ENCODE measurements at places on chromosomes 6 and 20. TPM values are rescaled to one million over a fixed set of nuclear protein-coding genes. Genes with fewer than 3 reads are reported as not detected.

- no peaks in the 10 kb centered on the region for H3K27me3 ChIP-seq
- no peaks in the 10 kb centered on the region for H3K36me3 ChIP-seq
- H3K4me3 ChIP-seq: no peak overlapping the region
- no peak for DNase-seq
Measured at GRCh38 chr20:40336533-40336932, 352.5 kb downstream of the MAFB start.

- peaks cover 23% of the 10 kb centered on the region for H3K4me1 ChIP-seq
- peaks cover 9% of the 10 kb centered on the region for H3K36me3 ChIP-seq
- H3K4me3 ChIP-seq: peak overlapping the region; percentile 16
- no peaks in the 10 kb centered on the region for H3K27me3 ChIP-seq
Measured at GRCh38 chr20:64077541-64077875, 1.8 kb downstream of the RGS19 start.

DNA sequence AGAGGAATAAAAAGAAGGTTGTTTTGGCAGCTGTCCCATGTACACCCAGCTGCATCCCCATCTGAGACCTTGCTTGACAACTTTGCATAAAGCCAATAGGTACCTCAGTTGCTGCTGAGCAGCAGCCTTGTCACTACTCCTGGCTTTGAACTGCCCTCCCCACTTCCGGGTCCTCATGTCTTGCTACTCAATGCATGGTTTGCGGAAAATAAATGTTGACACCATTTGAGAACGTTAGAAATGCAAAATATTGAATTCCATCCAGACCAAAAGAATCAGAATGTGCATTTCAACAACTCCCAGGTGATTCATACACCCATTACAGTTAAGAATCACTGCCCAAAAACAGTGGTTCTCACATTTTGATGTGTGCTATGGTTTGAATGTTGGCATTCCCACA, 32.9 kb downstream of the GPX5 start:
- H3K4me3 ChIP-seq: no peak overlapping the region
- no peaks in the 10 kb centered on the region for H3K27me3 ChIP-seq
- H3K4me1 ChIP-seq: no peaks in the 10 kb centered on the region
- H3K36me3 ChIP-seq: no peaks in the 10 kb centered on the region
- H3K27ac ChIP-seq: no peak overlapping the region

Gene C20orf96
- total RNA-seq: 2.7 TPM

Gene SLC22A7
- not detected for total RNA-seq

Gene TRMT6
- 9.6 TPM for total RNA-seq

- no peak for DNase-seq
- H3K36me3 ChIP-seq: no peaks in the 10 kb centered on the region
- H3K4me1 ChIP-seq: no peaks in the 10 kb centered on the region
- no peak overlapping the region for H3K4me3 ChIP-seq
- no peak overlapping the region for H3K27ac ChIP-seq
Measured at GRCh38 chr20:9884061-9884460, 45.2 kb upstream of the PAK5 start.

GRCh38 chr6:117409863-117410262, 15.9 kb downstream of the ROS1 start:
- H3K27ac ChIP-seq: no peak overlapping the region
- H3K4me1 ChIP-seq: no peaks in the 10 kb centered on the region
- H3K36me3 ChIP-seq: no peaks in the 10 kb centered on the region
- DNase-seq: no peak

Measured in vagina (tissue), 2 donors.